ENCODE measurements at places on chromosomes 2 and 18. TPM values are rescaled to one million over a fixed set of nuclear protein-coding genes. Genes with fewer than 3 reads are reported as not detected.
A peak's percentile ranks its signal among the peaks of the same experiment; 100 is the strongest.

LIMS3 gene
- total RNA-seq = 1.2 TPM

MALL gene
- total RNA-seq = 94.5 TPM

VWC2L gene
- not detected for total RNA-seq

CCDC74B gene
- total RNA-seq = 9.7 TPM

GRCh38 chr2:135144343-135144742 lies 92.3 kb downstream of the RAB3GAP1 start:
- peak; percentile 50 for DNase-seq

DNA sequence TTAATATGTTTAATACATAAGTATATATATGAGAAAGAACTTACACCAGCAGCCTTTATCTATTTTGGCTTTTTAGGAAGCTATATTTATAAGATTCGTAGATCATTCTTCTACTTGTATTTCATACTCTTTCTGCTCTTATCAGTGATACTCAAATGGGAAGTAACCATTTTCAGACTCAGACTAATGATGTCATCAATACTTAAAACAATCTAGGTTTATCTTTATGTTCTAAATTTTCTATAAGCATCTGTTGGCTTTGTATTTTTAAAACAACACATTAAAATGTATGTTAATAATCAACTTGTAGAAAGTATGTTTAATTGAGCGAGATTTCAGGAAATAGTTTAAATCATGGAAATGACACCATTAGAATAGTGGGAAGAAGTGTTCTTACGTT lies 50.9 kb upstream of the DYSF start:
- DNase-seq = no peak

DNA sequence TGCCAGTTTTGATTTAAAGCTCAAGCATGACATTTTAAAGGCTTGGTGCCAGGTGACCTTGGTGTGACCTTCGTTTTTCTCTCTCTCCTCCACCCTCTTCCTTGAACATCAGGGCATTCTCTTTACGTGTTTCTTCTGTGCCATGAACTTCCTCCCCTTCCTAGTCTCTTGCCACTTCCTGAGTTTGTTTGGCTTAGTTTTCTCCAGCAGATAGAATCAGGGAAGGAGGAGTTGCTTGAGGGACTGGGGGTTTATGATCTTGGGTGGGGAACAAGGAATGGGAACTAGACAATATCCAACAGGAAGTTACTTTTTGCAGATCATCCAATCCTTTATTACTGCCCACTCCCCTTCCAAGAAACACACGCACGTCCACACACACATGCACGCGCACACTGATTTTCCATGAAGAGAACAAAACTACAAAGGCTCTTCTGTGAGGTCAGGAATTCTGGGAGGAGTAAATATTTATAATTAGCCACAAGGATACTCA lies 210.6 kb upstream of the EPAS1 start:
- no peak for DNase-seq

ATP6V1B1 gene
- total RNA-seq = not detected

DNA sequence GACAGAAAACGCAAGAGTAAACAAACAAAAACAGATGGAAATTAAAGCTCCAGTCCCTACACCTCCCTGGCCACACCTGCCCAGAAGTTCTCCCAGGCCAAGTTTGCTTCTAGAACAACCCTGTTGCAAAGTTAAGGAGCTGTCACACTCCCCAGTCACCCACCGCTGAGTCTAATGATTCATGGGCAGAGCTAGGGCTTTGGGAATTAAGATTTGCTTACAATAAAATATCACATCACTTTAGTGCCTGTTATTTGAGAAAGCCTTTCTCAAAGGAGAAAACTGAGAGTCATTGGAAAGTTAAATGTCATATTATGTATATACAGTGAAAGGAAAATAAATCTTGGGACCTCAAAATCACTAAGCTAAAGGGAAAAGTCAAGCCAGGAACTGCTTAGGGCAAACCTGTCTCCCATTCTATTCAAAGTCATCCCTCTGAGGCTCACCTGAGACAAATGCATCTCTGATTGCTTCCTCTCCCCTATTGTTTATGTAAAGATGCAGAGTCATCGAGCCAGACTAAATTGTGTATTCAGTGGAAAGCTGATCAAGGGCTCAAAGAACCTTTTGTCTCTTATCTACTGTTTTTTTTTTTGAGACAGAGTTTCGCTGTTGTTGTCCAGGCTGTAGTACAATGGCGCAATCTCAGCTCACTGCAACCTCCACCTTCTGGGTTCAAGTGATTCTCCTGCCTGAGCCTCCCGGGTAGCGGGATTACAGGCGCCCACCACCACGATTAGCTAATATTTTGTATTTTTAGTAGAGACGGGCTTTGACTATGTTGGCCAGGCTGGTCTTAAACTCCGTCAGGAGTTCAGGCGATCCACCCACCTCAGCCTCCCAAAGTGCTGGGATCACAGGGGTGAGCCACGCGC lies 2.8 kb downstream of the CRYGB start:
- DNase-seq = no peak

- no peak for DNase-seq
Observed at GRCh38 chr2:121598087-121598486, 51.2 kb downstream of the CLASP1 start.

RPRM gene
- not detected for total RNA-seq

ADGRF3 gene
- total RNA-seq = 0.04 TPM

DNA sequence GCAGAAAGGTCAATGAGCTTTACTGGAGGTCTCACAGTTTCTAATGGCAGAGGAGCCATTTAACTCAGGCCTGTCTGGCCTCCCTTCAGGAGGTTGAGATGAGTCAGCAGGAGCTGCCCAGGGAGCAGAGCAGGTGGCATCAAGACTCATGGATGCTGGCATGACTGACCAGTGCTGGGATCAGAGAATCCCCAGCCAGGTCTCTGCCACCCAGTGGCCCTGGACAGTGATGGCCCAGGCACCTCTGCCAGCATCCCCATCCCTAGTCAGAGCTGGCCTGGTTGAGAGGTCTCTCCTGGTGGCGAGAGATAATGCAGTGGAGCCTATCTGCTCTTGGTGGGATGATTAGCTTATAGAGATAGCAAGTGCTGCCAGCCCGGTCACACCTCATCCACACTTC lies 43.1 kb downstream of the GYPC start:
- DNase-seq = no peak

KCNF1 gene
- 0.04 TPM for total RNA-seq

DNA sequence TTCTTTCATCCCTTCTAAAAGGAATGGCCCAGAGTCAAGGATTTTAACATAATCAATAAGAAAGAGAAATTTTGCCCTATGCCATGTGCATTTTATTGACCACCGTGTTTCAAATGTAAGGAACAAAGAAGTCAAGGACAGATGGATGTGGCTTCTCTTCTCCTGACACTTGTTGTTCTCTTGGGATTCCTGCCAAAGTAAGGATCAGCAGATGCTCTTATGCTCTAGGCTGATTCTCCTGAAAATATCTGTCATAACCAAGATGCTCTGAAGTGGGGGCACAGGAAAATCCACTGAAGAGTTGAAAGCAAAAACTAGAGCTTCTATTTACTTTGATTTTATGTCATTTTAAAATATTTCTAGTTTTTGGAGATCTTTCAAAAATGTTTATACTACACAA lies 72.9 kb upstream of the SYT4 start:
- no peak for DNase-seq

DNA sequence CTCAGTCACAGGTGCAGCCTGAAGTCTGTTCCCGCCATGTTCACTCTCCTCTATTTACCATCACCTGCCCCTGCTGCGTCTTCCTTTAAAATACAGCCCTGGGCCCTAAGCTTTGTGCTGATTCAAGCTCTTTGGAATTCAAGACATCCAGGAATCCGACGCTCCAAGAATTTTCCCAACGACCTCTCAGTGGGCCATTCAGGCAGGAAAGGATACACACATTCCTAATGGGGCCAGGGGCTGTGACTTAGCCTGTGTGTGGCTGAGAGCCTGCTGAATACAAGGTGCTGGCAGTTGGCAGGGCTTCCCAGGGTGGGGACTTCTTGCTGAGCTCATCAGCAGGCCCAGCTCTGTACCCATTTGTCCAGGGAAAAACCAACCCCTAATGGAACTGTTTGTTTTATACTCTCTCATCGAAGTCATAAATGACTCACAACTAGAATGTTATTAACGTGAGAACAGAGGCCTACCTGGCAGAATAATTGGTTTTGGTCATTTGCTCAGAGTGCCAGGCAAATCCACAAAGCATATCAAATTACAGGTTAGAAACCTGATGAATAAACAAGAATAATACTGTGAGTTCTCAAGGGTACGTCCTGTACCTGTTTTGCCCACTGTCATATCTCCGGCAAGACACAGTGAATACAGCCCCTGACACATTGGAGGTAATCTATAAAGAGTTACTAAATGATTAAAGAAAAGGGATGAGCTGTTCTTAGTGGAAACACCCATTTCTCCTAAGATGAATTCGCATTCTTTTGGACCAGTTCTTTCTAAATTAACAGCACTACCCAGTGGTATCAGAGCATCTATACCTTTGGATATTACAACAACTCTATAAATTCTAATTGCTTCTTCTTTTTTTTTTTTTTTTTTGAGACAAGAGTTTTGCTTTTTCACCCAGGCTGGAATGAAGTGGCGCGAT lies 12.6 kb upstream of the KCMF1 start:
- peak; percentile 99 for DNase-seq

DNA sequence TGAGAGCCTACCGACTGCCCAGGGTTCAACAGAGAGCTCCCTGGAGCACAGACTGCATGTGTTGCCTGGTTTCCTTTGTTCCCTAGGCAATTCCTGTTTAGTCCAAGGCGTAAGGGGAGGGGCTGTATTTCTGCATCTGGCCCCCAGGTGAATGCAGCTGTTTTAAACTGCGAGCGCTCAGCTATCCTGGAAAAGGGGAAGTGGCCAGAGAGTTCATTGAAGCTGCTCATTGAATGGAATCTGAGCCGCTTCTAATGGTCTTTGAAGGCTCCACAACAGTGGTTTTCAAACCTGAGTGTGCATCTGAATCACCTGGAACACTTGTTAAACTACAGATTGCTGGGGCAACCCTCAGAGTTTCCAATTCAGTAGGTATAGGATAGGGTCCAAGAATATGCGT lies 18.1 kb downstream of the MAPK4 start:
- no peak for DNase-seq

PARD6G gene
- total RNA-seq = 18.0 TPM

DNA sequence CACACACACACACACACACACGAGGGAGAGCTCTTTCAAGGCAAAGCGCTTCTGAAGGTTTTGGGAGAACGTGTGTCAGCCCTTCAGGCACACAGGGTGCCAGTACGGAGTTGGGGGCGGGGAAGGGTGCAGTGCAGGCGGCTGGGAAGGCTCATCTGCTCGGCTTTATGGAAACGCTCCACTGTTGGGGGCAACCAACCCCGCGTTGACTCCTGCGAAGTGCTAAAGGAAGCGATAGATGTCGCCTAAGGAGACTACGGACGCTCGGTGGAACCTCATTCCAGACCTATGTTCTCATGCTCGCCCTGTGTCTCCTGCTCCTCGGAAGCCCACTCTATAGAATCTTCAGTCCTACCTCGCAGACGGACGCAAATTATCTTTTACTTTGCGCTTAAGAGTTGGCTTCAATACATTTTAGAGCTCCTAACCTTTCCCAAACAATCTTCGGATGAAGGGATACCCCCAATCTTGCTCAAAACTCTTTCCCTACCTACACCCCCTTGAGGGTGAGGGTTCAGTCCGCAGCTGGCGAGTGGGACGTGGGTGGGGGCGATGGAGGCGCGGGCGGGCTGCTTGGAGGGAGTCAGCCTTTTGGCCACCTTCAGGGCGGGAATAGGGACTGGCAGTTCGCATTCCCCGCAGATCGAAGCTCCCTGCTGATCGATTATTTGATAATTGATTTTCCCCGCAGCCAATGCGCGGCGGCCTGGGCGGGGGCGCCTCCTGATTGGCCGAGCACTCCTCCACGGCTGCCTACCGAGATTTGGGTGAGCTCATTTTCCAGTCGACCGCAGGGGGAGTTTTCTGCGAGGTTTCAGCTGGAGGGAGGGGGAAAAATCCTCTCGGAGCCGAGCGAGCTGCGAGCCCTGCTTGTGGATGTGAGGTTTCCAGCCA lies 1.9 kb upstream of the MEIS1 start:
- DNase-seq = peak; percentile 93

VIT gene
- not detected for total RNA-seq

- DNase-seq = no peak
Observed at GRCh38 chr2:231385429-231385828, 10.1 kb upstream of the B3GNT7 start.

AGFG1 gene
- 80.3 TPM for total RNA-seq

DNA sequence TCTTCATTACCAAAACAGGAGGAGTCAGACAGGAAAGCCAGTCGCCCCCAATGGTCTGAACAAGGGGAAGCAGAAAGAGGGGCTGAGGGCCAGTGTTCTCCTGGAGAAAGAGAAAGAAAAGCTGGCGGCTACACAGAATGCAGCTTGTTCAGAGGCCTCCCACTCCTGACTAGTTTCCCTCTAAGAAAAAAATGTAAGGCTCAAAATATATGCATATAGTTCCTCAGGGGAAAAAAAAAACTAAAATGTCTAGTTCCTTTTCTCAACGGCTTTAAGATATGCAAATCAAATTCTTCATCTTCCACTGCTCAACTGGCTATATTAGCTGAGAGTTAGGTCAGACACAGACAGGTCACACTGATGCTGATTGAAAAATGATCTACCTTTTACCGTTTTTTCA lies 18.6 kb downstream of the MBOAT2 start:
- no peak for DNase-seq

DNA sequence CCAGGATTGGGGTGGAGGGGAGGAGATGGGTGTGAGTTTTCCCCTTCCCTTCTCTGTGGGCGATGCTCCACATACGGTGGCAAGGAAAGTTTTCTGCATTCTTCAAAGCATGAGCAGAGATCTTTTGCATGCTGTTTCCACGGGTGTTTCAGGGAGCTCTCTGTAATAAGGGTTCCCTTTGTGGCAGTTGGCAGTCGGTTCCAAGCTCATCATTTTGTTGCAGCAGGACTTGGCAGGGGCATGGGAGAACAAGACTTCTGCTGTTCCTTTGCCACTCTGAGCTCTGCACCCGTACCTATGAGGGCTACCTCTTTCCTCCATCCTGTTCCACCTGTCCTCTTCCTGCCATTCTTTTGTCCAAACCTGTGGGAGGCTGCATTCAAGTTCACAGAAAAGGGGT lies 71.3 kb upstream of the SPRED2 start:
- DNase-seq = no peak

DNA sequence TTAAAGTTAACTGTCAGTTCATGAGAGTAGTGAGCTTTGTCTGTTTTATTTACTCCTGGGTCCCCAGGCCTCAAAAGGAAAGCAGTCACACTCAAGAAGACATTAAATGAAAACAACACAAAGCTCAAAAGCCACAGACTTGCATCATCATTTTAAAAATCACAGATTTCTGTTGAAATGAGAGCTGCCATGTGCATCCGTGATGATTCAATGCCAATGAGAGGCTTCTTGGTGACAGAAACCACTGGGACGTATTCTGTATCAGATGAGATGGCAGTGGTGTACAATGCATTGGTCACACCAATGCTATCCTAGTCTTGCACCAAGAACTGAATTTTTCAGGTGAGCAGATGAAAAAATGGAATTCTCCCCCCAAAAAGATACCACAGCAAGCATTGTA lies 204.8 kb downstream of the ANAPC1 start:
- DNase-seq = no peak

DNA sequence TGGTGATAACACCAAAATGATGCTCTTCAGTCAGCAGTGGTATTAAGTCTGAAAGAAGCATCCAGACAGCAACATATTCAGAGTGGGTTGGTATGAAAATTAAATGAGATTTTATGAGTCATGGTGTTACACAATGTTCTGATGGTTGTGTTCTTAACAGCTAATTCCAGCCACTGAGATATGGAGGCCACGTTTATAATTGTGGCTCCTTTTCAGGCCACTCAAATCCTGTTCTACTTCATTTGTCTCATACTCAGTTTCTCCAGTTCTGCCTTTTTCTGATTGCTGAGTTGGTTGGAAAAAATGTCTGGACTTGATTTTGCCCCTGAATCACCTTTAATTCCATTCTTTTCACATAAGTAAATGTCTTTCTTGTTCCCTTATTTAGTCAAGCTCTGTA lies 162.7 kb upstream of the COL3A1 start:
- peak; percentile 74 for DNase-seq

GRCh38 chr2:97706708-97707345 lies 6.5 kb upstream of the ZAP70 start:
- no peak for DNase-seq
